H9 (cell line): ENCODE measurements at places on chromosomes 5 and 9.

DNA sequence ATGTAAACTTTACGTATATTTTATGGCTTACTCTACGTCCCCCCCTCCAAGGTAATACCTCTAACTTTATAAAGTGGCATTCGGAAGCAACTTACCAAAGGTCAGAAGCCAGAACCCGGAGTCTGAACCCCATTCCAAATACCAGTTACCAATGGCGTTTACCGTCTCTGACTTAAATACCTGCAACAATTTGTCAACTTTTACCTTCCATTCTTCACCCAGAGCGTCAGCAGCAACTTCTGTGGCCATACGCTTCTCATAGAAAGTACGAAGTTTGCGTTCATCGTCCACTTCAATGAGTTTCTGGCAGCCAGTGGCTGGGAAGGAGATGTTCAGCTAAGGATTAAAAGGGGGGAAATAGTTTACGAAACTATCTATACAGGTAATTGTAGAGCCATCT is 753 bp downstream of the RPS6 start:
- DNase-seq = no peak

- DNase-seq = no peak
Observed at GRCh38 chr5:79456890-79457583, 56.9 kb downstream of the HOMER1 start.

- no peak for DNase-seq
Observed at GRCh38 chr5:126984632-126985031, 45.7 kb downstream of the MARCHF3 start.

DNA sequence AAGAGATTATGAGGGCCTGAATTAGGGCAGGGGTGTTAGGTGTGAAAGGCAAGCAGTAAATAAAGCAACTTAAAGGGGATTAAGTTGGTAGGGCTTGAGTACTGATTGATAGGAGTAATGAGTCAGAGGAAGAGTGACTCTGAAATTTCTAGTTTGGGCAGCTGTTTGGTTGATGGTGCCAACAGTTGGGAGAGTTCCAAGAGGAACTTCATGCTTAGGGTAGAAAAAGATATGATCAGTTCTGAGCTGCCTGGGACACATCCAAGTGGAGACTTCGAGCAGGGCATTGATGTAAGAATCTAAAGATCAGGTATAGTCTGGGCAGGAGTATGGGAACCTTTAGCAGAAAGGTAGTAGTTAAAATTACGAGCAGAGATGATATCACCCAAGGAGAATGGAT is 10.2 kb downstream of the MAMDC2 start:
- DNase-seq = no peak
